ENCODE measurements at places on chromosomes 6 and 20.

DNA sequence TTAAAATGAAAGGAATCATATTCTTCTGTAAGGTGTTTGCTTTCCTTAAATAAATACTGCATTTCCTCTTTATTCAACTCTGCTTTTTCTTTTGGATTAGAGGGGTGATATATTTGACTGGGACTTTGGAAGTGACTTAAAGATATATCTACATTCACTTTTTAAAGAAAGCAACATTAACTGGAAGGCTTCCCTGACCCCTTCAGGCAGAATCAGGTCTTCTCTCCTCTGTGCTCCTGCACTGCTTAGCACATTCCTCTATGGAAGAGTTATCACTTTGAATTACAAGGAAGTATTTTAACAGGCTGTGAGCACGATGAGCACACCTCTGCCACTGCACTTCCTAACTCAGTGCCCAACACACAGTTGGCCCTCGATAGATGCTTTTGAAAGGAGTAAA is 59.2 kb upstream of the POU3F2 start:
- no peak for DNase-seq

GRCh38 chr6:73746787-73747186 is 50.8 kb downstream of the CD109 start:
- DNase-seq = peak; percentile 30

GRCh38 chr6:134223796-134224420 is 94.0 kb downstream of the SGK1 start:
- DNase-seq = peak; percentile 89

GRCh38 chr6:148572676-148573335 is 174.0 kb upstream of the UST start:
- no peak for DNase-seq

- DNase-seq = peak; percentile 90
Observed at GRCh38 chr6:27177485-27178406, 69.8 kb upstream of the PRSS16 start.

DNA sequence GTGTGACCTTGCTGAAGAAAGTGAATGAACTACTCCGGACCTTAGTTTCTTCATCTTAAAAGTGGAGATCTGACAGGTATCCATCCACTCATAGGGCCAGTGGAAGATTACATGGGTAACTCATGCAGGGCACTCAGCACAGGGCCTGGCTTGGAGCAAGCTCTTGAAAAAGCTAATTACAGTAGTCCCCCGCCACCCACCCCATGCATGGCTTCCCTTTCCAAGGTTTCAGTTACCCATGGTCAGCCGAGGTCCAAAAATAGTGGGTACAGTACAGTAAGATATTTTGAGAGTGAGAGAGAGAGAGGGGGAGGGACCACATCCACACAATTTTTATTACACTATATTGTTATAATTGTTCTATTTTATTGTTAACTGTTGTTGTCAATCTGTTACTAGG is 7.1 kb upstream of the PMEPA1 start:
- no peak for DNase-seq

GRCh38 chr6:43257367-43258145 is 14.3 kb downstream of the TTBK1 start:
- no peak for DNase-seq

DNA sequence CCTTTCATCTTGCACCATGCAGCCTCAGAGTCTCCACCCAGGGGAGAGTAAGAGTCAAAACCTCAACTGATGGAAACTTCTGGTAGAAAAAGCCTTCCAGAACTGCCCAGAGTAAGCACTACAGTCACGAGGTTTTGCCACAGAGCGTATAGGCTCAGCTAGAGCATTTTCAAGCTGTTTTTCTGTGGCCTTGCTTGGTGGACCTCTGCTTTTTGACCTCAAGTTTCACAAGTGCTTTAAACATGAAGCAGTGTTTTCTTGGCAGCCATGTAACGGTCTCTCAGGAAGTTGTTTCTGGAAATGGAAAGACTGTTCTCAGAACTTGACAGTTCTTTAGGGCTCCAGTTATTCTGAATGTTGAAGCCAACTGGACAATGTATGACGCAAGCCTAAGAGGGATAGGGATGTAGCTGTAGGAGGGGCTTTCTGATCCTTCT is 146.5 kb downstream of the ZDHHC14 start:
- DNase-seq = peak; percentile 36

- no peak for DNase-seq
Observed at GRCh38 chr6:74551896-74552295, 654.0 kb downstream of the COL12A1 start.

DNA sequence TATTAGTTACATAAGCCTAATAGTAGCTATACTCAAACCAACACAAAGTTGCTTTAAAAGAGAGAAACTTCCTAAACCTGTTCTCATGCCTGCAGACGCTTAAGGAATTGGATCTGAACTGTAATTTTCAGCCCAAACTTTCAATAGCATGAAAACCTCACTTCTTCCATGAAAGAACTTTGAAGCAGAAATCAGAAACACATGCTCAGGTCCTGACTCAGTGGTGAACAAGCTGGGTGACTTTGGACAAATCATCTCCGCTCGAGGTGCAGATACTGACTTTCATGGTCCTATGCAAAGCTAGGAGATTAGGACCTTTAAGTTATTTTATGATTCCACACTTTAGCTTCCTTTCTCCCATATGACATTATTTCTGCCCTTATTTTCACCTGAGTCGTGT is 36.5 kb downstream of the NOX3 start:
- DNase-seq = no peak

GRCh38 chr20:61360940-61361339 is 108.9 kb downstream of the CDH4 start:
- no peak for DNase-seq

- DNase-seq = peak; percentile 84
Observed at GRCh38 chr6:144912474-144912873, 627.3 kb downstream of the UTRN start.
